COR-L47 (cell line): ENCODE measurements at places on chromosomes 12 and 14.

GRCh38 chr14:68254669-68255527 lies 435.3 kb downstream of the RAD51B start:
- DNase-seq = no peak

- no peak for DNase-seq
Observed at GRCh38 chr14:37203423-37203822, 5.7 kb downstream of the MIPOL1 start.

DNA sequence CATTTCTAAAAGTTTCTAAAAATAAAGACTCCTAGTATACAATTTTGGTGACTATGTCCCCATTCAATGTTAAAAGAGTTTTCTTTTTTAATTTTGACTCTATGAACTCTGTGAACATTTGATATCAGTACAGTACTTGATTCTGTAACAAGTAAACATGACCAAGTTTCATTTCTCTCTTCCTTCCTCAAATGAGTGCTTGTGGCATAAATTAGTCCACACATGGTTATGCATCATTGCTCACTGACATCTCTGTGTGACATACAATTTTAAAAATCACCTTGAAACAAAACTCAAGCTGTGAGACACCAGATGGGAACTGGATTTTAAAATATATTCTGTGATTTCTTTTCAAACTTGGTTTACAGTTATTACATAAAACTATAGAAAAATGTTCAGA lies 253.9 kb upstream of the MDGA2 start:
- DNase-seq = no peak

GRCh38 chr14:90088176-90088575 lies 26.4 kb downstream of the KCNK13 start:
- DNase-seq = no peak

GRCh38 chr14:20499881-20500280 lies 5.5 kb upstream of the RNASE10 start:
- no peak for DNase-seq

GRCh38 chr12:65784289-65785015 lies 39.8 kb upstream of the HMGA2 start:
- DNase-seq = no peak
